ENCODE measurements at places on chromosomes 7 and 10. TPM values are rescaled to one million over a fixed set of nuclear protein-coding genes. Genes with fewer than 3 reads are reported as not detected.

GRCh38 chr7:37018954-37019353 is 294.7 kb upstream of the AOAH start:
- no peak for DNase-seq

GRCh38 chr7:74674166-74674565 is 16.6 kb downstream of the GTF2I start:
- no peak for DNase-seq

- no peak for DNase-seq
Observed at GRCh38 chr7:34191162-34191561, 285.8 kb downstream of the BMPER start.

DNA sequence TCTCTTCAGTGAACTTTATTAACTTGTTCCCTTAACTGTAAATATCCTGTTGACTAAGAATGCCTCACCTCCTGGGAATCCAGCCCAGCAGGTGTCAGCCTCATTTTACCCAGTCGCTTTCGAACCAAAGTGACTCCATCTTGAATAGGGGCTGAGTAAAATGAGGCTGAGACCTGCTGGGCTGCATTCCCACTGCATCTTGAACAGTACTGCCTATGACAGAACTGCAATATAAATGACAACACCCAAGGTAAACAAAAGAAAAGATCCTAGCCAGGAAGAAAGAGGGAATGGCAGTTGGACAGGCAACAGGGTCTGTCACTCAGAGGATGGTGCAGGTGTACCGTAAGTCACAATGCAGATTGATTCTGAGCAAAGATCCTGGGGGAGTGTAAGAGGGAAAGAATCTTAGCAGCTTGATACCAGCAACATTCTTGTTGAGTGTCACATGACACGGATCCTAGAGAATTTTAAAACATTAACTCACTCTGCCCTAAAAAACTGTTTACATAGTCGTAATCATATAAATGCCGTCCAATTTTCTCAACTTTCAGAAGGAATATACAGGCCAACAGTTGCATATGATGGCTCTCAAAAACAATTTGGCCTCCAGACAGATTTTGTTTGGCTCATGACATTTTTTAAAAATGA is 4.4 kb upstream of the FAM107B start:
- peak; percentile 46 for DNase-seq

GRCh38 chr7:19009241-19009935 is 108.0 kb downstream of the TWIST1 start:
- no peak for DNase-seq

DNA sequence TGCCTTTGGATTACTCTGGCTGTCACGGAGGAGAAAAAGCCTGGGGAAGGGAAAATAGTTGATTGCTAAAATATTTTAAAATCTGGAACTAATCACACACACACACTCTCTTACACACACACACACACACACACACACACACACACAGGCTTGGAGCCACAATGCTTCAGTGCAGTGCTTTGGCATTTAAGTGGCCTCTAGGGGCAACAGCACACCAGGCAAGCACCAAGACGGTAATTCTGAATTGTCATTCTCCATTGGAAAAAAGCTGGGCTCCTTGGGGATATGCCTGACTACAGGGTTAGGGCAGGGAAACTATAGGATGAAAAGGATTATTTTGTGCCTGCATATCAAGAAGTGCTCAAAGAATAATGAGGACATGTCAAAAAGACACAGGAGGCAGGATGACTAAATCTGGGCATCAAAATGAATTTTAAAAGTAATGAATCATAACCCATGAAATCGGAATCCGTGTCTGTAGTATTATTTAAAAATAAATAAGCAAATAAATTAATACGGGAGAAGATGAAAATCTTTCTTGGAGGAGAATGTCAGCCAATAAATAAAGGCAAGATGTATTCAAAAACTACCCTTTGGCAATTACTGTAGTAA is 30.4 kb upstream of the DDC start:
- DNase-seq: no peak

GRCh38 chr10:34889004-34889869 is 74.1 kb upstream of the PARD3 start:
- no peak for DNase-seq

- DNase-seq: no peak
Observed at GRCh38 chr10:124447751-124448466, 1.9 kb downstream of the NKX1-2 start.

- DNase-seq: no peak
Observed at GRCh38 chr7:84923348-84923747, 263.5 kb downstream of the SEMA3D start.

DNA sequence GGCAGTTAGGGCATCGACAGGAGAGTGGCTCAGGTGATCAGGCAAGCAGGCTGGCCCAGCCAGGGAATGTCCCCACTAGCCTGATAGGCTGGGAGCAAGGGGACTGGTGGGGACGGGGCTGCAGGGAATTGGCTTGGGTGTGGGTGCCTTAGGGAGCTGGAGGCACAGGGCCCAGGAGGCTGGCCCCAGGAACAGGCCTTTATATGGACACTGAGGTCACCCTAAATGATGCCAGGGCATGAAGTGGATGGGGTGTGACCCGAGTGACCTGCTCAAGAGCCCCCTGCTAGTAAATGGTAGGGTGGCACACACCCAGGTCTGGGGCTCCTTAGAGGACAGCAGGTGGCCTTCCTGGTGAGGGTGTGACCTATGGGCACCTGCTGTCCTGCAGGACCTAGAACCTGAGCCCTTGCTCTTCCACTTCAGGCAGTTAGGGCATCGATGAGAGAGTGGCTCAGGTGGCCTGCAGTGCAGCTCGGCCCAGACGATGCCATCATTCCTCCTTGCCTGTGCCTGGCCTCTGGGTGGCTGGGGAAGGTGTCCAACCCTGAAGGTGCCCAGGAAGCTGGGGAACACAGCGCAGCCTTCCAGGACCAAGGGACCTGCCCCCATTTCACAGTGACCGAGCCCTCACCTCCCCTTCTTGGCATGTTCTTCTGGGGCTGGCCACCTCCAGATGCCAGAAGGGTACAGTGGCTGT is 51.7 kb upstream of the LEP start:
- DNase-seq: no peak

GRCh38 chr10:44300666-44301649 is 83.9 kb downstream of the CXCL12 start:
- peak; percentile 96 for DNase-seq

GRCh38 chr7:901041-901387 is 24.7 kb downstream of the GET4 start:
- DNase-seq: no peak

PRPS1L1 gene
- polyA plus RNA-seq: not detected

SUN3 gene
- polyA plus RNA-seq: not detected

LRRD1 gene
- polyA plus RNA-seq: 0.06 TPM

HMX2 gene
- polyA plus RNA-seq: not detected

TLX1 gene
- polyA plus RNA-seq: not detected

PGAM2 gene
- polyA plus RNA-seq: 0.16 TPM

RHOBTB1 gene
- polyA plus RNA-seq: 17.3 TPM
